ENCODE measurements at places on chromosomes 5 and 9.

DNA sequence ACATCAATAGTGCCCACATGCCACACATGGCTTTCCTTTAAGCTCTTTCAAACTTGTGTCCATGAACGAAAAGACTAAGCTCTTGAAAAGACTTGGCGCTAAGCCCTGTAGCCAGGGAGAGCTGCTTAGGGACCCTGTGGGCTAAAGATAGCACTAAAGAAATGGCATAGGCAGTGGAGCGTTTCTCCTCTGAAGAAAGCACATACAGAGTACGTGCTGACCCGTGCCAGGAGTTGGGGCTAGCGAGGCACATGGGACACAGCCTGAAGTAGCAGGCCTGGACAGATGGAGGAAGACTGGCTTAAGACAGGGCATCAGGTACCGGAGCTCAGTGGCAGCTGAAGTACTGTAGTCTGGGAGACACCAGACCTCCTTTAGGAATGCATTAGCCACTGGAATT is 39.7 kb downstream of the ADGRV1 start:
- no peak for DNase-seq

- DNase-seq, result no peak
These were observed 11.5 kb downstream of the MAN2A1 start for GRCh38 chr5:109701252-109701651.

GRCh38 chr5:40464511-40464910 is 215.2 kb upstream of the PTGER4 start:
- no peak for DNase-seq

DNA sequence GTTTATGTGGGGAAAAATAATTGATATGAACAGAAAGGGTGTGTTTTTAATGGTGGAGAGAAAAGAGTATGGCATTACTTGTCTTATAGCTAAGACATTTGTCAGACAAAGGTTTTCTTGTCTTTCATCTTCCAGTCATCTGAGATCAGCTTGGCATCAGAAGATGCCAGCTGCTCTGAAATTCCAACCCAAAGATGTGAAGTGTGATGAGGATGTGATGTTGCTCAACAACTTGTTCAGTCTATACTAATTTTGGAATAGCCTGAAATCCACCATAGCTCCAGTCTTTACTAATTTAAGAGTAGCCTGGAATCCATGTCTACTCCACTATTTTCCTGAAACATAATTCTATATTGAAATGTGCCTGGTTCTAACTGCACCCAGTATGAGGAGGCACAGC is 182.3 kb downstream of the CFAP90 start:
- no peak for DNase-seq

- no peak for DNase-seq
These were observed 745.3 kb upstream of the CHD1 start for GRCh38 chr5:99674101-99674500.

GRCh38 chr5:1479581-1480188 is 34.4 kb upstream of the SLC6A3 start:
- DNase-seq, result no peak

DNA sequence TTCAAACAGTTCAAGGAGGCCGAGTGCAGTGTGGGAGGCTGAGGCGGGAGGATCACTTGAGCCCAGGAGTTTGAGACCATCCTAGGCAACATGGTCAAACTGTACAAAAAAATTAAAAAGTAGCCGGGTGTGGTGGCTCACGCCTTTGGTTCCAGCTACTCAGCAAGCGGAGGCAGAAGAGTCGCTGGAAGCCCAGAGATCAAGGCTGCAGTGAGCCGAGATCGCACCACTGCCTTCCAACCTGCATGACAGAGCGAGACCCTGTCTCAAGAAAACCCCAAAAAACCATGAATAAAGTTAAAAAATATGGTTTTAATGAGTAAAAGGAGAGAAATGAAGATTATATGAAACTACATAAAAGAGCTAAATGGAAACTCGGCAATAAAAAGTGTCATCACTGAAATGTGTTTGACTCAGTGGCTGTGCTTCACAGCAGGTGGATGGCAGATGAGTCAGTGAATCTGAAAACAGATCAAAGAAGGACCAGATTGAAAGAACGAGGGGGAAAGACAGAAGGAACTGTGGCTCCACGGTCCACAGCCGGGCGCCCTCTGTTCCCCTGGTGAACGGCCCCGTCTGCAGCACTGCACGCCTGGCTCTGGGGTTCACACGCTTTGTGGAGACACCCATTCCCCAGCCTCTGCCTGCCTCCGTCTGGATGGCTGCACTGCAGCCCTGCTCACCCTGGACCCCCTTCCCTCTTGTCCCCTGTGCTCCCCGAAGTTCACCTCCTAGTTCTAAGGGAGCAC is 25.1 kb downstream of the EXD3 start:
- DNase-seq, result no peak

GRCh38 chr9:15670246-15670645 is 117.4 kb downstream of the CCDC171 start:
- DNase-seq, result no peak

GRCh38 chr9:18689921-18690320 is 216.0 kb downstream of the ADAMTSL1 start:
- no peak for DNase-seq

GRCh38 chr9:37337301-37337890 is 85.1 kb upstream of the GRHPR start:
- DNase-seq, result no peak

- DNase-seq, result no peak
These were observed 72.1 kb upstream of the HSPB3 start for GRCh38 chr5:54383225-54383901.

- no peak for DNase-seq
These were observed 148.7 kb downstream of the MLLT3 start for GRCh38 chr9:20473515-20474013.

- DNase-seq, result no peak
These were observed 617 bp downstream of the PPP6C start for GRCh38 chr9:125189011-125189360.

Data from stimulated activated CD4-positive, alpha-beta T cell treated with anti-CD3 and anti-CD28 coated beads, TNF-alpha, amount 100 ng/mL, for 1 hour (primary cell).